Mesothelial cell of epicardium (in vitro differentiated cells): ENCODE measurements at places on chromosomes 5 and 9.

GRCh38 chr5:170330568-170331054 lies 33.0 kb upstream of the LCP2 start:
- no peak for DNase-seq

DNA sequence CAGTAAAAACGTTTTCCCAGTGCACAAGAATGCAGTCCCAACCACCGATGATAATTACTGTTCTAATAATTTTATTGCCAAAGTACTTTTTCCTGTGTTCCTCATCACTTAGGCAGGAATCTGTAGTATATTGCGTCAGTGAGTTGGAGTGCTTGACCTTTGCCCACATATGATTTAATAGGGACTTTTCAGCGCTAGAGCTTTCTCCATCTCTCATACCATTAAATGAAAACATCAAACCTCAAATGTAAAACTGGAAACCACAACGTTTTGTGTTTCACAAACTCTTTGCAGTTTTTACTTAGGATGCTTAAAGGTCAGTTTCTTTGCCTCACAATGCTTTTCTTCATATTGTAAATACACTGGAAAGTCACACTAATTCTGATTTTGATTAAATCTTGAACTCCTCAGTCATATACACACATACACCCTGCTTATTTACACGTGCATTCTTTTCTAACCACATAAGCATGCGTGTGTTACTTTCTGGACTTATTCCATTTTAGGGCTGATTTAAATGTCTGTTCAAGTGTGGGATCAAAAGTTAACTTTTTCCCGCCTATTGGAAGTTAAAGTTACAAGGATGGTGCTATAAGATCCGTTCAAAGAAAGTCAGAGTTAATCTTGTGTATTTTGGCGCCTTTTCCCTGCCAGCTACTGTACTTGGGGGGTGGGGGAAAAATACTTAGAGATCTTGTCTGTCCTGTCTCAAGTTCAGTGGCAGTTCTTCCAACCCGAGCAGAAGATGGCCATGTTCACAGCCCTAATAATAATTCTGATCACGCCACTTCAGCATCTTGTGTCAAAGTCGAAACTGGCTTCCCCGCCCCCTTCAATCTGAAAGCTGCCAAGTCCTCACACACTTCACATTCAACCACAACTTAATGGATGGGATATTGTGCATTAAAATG lies 6.6 kb upstream of the NFIB start:
- no peak for DNase-seq

- no peak for DNase-seq
Observed at GRCh38 chr9:96509848-96510247, 59.9 kb downstream of the HABP4 start.

GRCh38 chr5:136034492-136034891 lies 5.7 kb downstream of the TGFBI start:
- no peak for DNase-seq

DNA sequence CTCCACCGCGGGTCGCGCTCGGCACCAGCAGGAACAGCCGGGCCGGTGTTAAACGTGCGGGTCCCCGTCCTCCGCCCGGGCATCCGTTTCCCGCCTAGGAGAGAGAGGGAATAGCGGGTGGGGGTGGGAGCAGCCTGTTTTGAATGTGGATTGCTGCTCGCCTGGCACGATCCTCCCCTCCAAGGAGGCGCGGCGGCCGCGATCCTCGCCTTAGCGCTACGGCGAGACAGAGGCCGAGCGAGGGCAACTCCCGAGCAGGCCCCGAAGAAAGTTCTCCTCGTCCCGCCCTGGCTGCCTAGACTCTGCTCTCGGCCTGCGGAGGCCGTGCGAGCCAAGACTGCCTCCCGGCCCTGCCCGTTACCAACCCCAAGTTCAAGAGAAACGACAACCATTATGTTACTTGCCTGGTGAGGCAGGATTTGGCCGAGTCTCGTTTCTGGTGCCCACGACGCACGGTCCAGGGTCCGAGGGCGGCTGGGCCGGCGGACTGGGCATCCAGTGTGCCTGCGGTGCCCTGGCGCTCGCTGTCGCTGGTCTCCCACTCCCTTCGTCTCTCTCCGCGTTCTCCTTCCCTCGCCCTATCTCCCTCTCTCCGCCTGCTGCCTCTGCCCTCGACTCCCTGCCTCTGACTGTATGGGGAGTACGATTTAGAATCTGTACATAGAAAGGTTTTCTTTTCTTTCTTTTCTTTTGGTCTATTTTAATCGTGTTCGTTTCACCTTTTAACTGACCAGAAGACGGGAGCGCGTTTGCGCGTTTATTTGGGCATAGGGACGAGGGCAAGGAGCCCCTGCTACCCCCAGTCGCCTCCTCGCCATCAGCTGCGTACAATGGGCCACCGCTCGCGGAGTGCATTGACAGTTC lies 724 bp downstream of the NR2F1-AS1 start:
- peak; percentile 56 for DNase-seq

- DNase-seq, result no peak
Observed at GRCh38 chr9:68637020-68637419, 68.0 kb upstream of the PIP5K1B start.

DNA sequence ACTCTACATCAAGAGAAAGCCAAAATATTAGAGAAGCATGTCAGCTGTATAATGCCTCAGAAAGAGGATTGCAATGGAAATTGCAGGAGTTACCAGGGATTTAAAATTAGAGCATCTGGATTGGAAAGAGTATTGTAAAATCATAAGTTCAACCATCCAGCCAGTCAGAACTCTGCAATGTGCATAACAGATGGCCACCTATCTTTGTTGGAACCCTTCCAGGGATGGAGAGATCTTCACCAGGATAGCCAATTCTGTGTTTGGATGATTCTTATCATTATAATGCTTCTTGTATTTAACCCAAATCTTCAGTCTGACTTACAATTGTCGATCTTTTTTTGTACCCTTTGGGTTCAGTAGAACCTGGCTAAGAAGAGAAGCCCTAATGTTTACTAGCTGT lies 164.4 kb downstream of the TLR4 start:
- no peak for DNase-seq

DNA sequence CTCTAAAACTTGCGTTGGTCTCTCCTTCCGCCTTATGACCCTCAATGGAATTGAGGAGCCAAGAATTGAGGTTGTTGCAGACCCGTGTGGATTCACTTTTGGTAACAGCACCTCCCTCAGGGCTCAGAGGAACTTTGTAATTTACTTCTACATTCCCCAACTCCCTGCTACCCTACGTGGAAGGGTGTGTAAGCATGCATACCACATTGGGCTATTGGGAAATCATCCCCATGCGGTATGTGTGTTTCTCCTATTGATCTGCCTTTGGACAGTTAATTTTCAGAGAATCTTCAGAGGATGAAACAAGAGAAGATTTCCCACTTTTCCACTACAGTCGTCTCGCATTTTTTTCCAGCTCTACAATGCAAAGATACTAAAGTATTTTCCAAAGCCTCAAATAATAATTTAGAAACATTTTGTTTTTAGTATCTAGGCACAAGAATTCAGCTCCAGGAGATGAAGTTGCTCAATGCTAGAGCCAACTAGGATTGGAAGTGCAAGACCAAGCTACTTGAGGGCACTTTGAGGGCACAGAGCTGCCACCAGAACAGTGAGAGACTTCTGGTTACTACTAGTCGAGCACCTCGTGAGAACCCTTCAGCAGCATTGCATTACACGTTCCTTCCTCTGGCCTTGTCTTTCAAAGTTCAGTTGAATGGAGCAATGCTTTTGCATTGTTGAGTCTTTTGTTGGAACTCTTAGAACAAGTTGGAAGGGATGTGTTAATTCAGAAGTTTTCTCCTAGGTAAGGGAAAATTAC lies 3.4 kb downstream of the C1QTNF3 start:
- no peak for DNase-seq

DNA sequence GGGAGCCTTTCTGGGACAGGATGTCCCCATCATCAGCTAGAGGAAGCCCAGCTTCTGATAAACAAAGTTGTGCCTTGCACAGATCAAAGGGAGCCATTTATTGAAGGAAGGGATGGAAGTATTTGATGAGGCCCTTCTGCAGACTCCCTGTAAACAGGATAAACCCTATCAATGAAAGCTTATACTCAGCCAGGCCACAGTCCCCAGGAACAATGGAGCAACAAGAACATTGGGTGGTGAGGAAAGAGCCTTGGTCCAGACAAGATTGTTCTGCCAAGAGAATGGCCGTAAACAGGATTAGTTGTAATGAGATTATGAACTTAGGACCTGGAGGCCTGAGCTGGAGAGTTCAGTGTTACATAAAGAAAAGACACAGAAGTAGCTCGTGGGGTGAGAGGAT lies 40.5 kb upstream of the LIFR start:
- DNase-seq, result no peak

- DNase-seq, result no peak
Observed at GRCh38 chr9:93613791-93614190, 37.4 kb downstream of the PHF2 start.

- peak; percentile 10 for DNase-seq
Observed at GRCh38 chr9:121773286-121773953, 122.0 kb downstream of the DAB2IP start.

- no peak for DNase-seq
Observed at GRCh38 chr9:77981332-77981731, 50.3 kb downstream of the GNAQ start.

GRCh38 chr5:135829681-135830383 lies 4.6 kb upstream of the SLC25A48 start:
- DNase-seq, result peak; percentile 53

DNA sequence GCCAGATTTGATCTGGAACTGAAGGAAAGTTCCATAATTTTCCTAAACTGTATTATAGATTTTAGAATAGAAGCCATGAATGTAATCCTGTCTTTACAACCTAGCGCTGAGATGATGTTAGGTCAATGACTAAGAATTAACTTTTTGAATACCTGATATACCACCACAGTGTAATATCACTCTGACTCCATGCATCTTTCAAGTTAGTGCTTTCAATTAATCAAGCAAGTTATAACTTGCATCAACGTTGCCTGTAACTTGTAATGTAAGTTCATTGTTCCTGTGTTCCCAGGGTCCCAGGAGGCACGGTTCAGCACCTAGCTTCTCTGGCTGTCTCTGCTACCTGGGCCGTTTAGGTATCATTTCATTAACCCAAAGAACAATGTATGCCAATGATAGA lies 139.3 kb downstream of the CSNK1G3 start:
- no peak for DNase-seq

- no peak for DNase-seq
Observed at GRCh38 chr9:135743546-135744332, 41.8 kb downstream of the KCNT1 start.

GRCh38 chr5:34970552-34970951 lies 41.2 kb downstream of the DNAJC21 start:
- no peak for DNase-seq

DNA sequence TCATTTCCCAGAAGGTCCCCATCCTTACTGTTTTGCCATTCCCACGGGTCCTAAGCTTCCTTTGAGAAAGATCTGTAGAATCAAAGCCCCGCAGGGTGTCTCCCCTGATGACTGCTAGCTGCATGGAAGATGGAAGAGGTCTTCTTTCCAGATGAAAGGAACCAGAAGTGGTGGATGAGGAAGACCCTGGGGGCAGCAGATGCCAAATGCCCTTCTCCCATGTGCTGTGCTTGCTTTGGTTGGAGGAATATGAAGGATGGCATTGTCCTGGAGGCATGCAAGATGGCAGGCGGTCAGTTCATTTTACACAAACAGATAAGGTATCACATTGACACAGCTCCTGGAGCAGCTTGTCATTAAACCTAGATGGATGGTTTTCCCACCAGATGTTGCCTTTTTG lies 25.8 kb upstream of the CER1 start:
- DNase-seq, result no peak

- no peak for DNase-seq
Observed at GRCh38 chr9:117906763-117907162, 202.6 kb downstream of the TLR4 start.

GRCh38 chr5:141101059-141101458 lies 786 bp downstream of the PCDHB3 start:
- DNase-seq, result no peak

- DNase-seq, result no peak
Observed at GRCh38 chr5:6338135-6338534, 40.2 kb downstream of the MED10 start.

DNA sequence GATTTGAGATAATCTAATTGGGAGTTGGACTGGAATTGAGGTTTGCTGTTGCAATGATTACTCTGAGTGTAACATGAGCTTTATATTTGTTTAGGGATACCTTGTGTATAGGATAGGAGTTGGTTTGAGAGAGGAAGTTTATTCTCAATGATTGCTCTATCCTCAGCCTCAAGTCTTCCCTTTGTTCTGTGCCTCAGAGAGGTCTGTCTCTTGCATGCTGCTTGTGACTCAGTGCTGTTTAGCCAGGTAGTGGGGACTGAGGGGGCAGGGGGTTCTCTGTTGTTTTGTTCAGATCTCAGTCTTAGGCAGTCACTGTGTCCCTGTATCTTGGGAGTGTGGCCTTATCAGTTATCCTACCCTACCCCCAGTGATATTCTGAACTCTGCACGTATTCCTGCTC lies 192.1 kb downstream of the SPATA31D1 start:
- no peak for DNase-seq
